Heart left ventricle (tissue), 16 donors: ENCODE measurements at places on chromosomes 1 and 21. TPM values are rescaled to one million over a fixed set of nuclear protein-coding genes. Genes with fewer than 3 reads are reported as not detected.
A peak's percentile ranks its signal among the peaks of the same experiment; 100 is the strongest.

DNA sequence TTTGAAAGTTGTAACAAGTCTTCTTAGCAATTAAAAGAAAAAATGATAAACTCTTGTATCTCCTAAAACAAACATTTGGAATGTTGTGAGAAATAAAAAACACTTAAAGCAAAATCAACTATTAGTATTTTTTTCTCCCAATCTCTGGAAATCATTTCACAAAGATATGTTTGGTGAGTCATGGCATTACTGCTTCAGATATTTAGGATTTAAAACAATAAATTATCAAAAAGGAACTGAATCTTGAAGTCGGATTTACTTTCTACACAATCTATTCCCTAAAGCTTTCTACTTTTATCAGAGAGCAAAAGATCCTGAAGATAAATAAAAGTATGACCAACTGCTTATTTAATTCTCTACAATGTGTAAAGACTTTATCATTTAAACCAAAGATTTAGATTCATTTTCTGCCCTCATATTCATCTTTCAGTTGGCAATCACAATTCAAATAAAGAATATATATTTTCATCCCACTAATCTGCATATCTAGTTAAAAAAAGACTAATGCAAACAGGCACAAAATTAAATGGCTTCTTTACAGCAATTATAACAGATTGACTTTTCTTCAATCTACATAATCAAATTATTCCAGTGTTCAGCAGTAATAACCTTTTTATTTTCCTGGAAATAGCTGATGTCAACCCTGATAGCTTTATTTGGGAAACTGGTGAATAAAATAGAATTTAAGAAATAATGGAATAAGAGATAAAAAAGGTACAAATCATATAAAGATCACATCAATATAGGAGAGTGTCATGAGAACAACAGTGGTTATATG, 230.0 kb downstream of the COP1 start:
- DNase-seq = no peak

- no peak for DNase-seq
Observed at GRCh38 chr1:14748977-14749376, 150.5 kb downstream of the KAZN start.

DNA sequence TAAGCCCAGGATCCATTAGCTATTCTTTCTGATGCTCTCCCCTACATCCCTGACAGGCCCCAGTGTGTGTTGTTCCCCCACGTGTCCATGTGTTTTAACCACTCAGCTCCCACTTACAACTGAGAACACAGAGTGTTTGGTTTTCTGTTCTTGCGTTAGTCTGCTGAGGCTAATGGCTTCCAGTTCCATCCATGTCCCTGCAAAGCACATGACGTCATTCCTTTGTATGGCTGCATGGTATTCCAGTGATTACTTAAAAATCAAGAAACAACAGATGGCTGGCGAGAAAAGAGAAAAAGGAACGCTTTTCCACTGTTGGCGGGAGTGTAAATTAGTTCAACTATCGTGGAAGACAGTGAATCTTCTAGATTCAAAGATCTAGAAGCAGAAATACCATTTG, 556.0 kb downstream of the PTPRC start:
- DNase-seq = no peak

FAAP20 gene
- polyA plus RNA-seq = 61.3 TPM

DNA sequence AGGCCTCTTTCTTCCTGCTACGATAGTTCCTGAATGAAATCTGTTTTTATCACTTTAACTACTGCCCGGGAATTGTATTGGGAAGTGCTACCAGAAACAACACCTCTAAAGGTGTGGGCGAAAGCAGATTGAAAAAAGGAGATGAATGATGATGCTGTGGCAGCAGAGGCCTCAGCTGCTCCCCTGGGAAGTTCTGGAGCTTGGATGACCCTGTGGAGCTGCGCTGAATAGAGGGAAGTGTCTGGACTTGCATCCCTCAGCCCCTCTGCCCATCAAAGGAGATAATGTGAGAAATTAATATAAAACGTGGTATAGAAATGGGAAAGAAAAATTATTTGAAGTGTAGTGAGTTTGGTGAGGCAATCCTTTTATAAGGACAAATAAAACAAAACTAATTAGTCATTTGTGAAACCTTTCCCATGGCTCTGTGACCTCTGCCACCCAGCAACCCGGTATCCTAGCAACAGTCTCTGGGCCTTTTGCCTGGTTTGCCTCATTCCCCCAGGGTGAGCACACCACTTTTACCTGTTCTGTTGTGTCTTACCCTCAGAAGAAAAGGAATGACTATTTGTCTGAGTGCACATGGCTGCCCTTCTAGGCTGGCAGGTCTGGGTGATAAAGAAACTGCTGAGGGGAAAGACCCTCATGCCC, 21.3 kb downstream of the OVAAL start:
- no peak for DNase-seq

DNA sequence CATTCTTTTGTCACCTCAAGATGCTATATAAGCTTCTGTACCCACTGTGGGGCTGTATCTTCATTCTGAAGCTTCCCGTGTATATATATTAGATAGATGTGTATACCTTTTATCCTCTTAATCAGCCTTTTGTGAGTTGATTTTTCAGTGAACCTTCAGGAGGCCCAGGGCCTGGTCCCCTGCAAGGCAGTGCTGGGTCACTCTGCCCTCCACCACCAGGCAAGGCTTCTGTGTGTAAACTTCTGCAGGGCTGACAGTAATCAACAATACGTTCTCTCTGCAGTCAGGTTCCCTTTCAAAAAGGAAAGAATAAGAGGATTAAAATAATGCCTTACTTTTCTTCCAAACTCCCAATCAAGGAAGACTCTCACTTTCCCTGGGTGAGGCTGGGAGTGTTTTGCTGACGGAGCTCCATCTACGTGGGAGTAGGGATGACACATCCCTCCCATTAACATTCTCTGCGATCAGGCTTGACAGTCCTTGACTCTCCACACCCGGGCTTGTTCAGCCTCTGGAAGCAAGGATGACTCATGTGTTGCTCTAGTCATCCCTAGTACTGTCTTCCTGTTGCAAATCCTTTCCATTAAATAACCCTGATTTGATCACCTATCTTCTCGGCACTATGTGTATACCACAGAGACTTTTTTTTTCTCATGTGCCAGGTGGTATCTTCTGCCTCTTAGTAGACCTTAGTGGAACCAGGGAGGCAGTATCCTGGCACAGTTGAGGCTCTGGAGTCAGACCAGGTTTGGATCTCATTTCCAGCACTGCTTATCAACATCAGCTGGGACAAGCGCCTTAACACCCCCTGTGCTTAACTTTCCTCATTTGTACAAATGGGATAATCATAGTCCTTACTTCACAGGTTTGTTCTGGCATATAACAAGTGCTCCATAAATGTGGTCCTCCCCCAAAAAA, 70.3 kb upstream of the KCNK1 start:
- DNase-seq = no peak

- DNase-seq = no peak
Observed at GRCh38 chr1:17791055-17791390, 35.9 kb downstream of the ACTL8 start.

C1orf210 gene
- polyA plus RNA-seq = not detected

ASCL5 gene
- polyA plus RNA-seq = not detected

- DNase-seq = no peak
Observed at GRCh38 chr1:117709249-117709691, 103.4 kb downstream of the TENT5C start.

- peak; percentile 51 for DNase-seq
Observed at GRCh38 chr1:210232511-210233215, at the start of gene SERTAD4. SERTAD4 (plus strand) TSS chr1:210232796; CDS start chr1:210237961, 5,165 bp downstream.

DNA sequence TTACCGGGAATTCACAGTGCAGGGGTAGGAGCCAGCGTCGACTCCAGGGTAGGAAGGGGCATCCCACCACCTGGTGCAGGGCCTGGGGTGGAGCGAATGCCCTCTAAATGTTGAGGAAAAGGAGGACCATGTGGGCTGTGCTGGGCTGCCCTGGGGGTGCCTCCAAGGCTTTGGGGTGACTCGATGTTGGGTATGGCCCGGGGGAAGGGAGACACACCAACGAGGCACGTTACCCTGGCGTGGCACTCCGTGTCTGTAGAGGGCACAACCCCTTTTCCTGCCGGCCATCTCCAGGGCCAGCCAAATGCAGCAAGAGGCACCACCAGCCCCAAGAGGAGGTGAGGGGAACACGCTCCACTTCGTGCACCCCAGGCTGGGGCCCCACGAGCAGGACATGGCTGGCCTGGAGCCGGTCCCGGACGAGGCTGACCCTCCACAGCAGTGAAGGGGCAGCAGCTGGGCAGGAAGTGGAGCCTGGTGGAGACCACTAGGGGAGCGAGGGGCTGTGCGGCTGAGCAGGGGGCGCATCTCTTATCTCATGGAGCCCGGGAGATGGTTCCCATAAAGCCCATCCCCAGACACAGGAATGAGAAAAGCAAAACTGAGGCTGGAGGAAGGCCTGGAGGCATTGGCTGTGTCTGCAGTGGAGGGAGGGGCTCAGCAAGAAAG, 11.2 kb downstream of the ACTRT2 start:
- peak; percentile 11 for DNase-seq

GRCh38 chr1:175844877-175845276, 101.5 kb upstream of the TNR start:
- DNase-seq = no peak

AIRE gene
- polyA plus RNA-seq = not detected

MKNK1 gene
- polyA plus RNA-seq = 35.3 TPM

DNA sequence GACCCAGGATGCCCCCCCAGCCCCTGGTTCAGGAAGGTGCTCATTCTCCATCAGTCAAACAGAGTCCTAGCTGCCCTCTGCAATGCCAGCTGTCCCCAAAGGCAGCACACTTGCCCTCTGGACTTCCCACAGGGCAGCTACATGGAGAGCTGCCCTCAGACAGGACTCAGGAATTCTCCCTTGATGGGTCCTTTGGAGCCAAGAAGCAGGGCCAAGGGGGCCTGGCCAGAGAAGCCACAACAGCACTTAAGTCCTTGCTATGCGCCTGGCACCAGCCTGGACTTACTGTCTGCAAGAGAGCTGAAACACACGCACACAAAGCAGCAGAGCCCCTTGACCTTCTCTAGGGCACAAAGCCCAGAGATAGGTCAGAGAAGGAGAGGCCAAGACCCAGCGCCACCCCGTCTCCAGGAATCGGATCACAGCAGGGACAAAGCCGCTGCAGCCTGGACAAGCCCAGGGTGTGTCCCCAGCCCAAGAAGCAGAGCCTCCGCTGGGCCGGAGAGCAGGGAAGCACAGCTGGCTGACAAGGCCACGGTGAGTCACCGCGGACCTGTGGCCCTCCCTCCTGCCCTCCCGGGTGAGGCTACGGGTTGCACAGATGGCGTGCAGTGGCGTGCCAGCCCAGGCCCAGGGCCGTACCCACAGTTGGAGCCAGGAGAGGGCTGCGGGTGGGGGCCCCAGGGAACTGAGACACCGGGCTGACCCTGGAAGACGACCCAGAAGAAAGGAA, 1.7 kb downstream of the WNT9A start:
- DNase-seq = peak; percentile 79

- DNase-seq = peak; percentile 66
Observed at GRCh38 chr1:15139654-15140350, 13.7 kb upstream of the TMEM51 start.

GRCh38 chr1:4212796-4213195, 312.7 kb upstream of the C1orf174 start:
- DNase-seq = no peak

GRCh38 chr21:34367320-34367935, 3.6 kb downstream of the KCNE2 start:
- no peak for DNase-seq

DNA sequence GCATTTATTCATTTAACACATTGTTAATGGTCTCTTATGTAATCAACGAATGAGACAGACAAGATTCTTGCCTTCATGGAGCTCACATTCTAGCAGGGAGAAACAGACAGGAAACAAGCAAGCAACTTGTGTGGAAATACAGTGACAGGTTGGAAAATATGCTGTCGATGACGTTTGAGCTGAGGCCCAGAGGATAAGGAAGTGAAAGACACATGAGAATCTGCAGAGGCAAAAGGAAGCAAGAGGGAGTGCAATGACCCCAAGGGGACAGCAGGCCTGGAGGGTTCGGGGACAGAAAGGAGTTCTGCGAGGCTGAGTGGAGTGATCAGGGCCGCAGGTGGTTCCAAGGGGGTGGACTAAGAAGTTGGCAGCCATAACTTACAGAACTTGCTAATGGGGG, 60.6 kb upstream of the AKT3 start:
- no peak for DNase-seq

GRCh38 chr1:56867491-56867890, 12.9 kb downstream of the C8A start:
- no peak for DNase-seq

GRCh38 chr1:234608025-234608910, 1.7 kb downstream of the IRF2BP2 start:
- DNase-seq = peak; percentile 83

GBP4 gene
- 10.6 TPM for polyA plus RNA-seq
